ENCODE measurements at places on chromosomes 1 and 21.

DNA sequence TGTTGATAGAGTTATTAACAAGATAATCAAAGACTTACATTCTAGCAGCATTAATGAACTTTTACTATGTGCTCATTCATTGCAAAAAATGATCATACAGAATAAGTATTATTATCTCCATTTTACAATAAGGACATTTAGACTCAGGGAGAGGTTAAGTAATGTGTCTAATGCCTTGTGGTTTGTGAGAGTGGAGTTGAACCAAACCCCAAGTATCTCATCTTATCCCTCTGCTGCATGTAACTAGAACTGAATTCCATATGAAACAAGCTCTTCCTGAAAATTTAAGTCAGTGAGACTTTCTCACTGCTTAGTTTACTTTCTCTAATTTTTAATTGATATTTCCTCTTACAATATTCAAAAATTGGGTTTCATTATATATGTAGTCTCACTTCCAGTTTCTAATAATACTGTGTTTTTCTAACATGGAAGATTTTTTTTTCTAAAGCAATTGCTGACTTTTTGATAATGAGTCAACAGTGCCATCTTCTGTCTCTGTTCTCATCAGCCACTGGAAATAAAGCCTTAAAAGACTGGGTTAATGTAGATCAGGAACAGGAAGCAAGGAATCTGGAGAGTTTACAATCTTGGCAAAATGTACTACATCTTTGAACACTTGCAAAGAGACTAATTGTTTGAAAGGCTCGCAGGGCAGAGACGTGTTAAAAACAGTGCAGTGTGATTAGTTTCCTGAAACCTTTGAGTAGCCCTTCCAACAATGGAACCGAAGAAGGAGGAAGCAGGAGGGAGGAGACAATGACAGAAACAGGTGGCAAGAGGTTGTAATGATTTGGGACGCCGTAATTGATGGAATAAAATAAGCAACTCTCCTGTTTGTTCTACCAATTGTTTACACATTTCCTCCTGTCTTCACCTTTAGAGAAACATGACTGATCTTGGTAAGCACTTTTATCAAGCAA lies 567.6 kb downstream of the MRPL39 start:
- DNase-seq, result peak; percentile 66

DNA sequence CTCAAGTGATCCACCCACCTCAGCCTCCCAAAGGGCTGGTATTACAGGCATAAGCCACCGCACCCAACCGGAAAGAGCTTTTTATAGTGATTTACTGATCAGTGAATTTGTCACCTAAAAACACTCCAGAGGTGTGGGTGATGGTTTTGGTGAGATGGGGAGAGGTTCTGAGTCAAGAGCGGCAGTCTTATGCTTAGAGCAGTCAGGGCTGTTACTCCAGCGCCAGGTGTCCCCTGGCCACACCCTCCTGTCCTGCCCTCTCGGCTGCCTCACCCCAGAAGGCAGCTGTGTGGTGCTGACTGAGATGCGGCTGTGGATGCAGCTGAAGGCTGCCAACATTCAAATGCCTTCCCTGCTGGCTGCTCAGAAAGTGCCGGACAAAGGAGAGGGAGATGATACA lies 94.5 kb upstream of the LPGAT1 start:
- DNase-seq, result peak; percentile 91

DNA sequence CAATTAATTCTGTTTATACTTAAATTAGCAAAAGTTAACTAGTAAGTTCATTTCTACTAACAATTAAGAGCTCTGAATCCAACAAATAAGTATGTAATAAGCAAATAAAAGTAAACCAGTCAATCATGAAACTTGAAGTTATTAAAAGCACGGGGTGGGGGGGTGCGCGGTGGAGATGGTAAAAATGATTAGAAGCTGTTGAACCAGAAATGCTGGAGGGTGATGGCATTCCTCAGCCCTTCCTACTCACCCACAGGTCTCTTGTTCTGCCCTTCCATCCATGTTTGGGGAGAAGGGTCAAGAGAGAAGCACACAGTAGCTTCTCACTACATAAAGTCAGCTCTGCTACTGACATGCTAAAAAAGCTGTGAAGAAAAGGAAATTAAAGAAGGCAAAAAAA lies 63.5 kb downstream of the AKT3 start:
- no peak for DNase-seq

DNA sequence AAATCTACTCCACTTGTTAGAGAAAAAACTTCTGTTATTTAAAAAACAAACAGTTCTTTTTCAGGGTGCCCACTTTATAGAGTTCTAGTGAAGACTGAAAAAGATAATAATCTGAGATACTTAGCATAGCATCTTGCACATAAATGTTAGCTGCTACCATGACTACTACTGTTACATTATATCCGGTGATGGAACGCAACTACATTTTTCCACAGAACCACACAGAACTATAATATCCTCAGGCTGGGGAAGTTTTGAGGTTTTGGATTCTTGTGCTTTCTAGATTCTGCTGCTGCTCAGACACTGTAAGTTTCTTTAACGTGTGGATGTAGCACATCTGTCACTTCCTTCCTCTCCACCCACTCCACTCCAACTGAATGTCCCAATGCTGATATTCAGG lies 110.3 kb downstream of the PTPN14 start:
- DNase-seq, result no peak

GRCh38 chr1:180299479-180300221 lies 69.6 kb downstream of the LHX4 start:
- no peak for DNase-seq

- no peak for DNase-seq
Measured at GRCh38 chr21:43572446-43572845, 86.8 kb downstream of the HSF2BP start.

- no peak for DNase-seq
Measured at GRCh38 chr1:177799746-177800145, 170.1 kb downstream of the SEC16B start.

DNA sequence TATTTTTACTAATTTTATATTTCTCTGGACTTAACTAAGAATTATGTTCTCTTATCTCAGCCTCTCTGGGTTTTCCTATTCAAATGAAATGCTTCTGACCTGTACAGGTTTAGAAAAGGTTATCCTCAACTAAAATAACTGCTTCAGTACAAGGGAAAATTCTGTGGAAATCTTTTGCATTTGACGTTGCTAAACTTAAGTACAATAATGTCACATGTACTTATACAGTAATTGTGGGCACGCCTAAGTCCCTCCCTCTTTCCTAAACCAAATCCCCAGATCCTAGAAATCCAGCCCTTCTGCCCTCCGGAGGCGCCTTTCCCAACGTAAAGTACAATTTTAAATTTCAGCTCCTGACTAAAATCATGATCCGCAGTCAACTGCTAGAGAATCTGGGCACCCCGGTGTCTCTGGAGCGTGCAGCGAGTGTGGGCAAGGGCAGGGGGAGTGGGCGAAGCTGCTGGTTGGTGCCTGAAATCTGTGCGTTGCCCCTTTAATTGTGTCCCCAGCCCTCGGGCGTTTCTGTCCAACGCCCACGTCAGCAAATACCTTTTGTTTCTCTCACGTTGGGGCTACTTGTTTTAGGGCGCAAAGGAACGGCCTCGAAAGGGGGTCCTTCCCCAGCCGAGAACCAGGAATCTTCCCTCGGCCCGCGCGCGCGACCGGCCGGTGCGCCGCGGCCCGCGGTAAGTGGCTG lies at the start of gene ZBTB8A:
Gene ZBTB8A, plus strand, starts transcription at position 541 of the 697 bp plus-strand sequence. CDS start 53,505 bp downstream, outside the sequence.
- peak; percentile 48 for DNase-seq

DNA sequence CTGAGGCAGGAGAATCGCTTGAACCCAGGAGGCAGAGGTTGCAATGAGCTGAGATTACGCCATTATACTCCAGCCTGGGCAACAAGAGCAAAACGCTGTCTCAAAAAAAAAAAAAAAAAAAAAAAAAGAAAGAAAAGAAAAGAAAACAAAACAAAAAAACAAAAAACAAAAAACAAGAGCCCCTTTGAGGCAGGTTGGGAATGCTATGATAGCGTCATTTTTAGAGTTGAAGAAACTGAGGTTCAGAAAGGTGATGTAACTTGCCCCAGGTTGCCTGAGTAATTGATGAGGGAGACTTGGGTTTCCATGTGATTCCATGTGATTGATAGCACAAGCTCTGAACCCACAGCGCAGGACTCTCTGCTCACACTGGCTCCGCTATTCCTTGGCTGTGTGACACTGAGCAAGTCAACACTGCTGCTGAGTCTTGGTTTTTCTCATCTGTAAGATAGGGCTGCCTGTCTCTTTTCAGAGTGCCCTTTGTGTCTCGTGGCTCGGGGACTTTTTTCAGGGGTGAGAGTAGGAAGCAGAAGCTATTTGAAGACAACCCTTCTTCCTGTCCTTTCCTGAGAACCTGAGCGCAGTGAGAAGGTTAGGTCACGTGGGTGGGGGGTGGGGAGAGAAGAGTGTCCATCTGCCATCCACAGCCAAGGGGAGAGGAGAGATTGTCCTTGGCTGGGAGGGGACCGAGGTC lies 2.5 kb downstream of the CNR2 start:
- DNase-seq, result peak; percentile 50

- no peak for DNase-seq
Measured at GRCh38 chr1:234143681-234144080, 229.6 kb upstream of the COA6 start.

- no peak for DNase-seq
Measured at GRCh38 chr1:190476321-190476720, 1.3 kb downstream of the BRINP3 start.

GRCh38 chr1:31934706-31935629 lies 3.2 kb downstream of the PTP4A2 start:
- no peak for DNase-seq

GRCh38 chr1:33047839-33048305 lies 11.2 kb upstream of the AK2 start:
- DNase-seq, result no peak
